ENCODE measurements at places on chromosomes 7 and 10. TPM values are rescaled to one million over a fixed set of nuclear protein-coding genes. Genes with fewer than 3 reads are reported as not detected.
A peak's percentile ranks its signal among the peaks of the same experiment; 100 is the strongest.

The HOXA4 gene
- 31.6 TPM for polyA plus RNA-seq

The POLL gene
- polyA plus RNA-seq, result 42.2 TPM

The DENND2A gene
- 34.2 TPM for polyA plus RNA-seq

The ZPBP gene
- 0.30 TPM for polyA plus RNA-seq

The BUD31 gene
- 105 TPM for polyA plus RNA-seq

The CFAP43 gene
- polyA plus RNA-seq, result 32.8 TPM

The PON2 gene
- 185 TPM for polyA plus RNA-seq

The SP8 gene
- polyA plus RNA-seq, result not detected

DNA sequence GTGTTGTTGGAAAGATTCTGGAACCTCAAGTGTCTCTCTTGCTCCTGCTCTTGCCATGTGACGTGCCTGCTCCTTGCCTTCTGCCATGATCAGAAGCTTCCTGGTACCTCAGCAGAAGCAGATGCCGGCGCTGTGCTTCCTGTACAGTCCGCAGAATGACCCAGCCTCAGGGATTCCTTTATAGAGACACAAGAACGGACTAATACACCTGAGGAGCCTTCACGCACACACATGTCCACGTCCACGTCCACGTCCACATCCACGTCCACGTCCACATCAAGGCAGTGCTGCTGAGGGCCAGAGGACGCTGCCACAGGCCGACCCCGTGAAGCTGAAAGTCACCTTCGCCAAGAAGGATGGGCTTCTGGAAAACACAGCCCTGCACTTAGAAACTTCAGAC is 190.1 kb downstream of the MAD1L1 start:
- no peak for DNase-seq

DNA sequence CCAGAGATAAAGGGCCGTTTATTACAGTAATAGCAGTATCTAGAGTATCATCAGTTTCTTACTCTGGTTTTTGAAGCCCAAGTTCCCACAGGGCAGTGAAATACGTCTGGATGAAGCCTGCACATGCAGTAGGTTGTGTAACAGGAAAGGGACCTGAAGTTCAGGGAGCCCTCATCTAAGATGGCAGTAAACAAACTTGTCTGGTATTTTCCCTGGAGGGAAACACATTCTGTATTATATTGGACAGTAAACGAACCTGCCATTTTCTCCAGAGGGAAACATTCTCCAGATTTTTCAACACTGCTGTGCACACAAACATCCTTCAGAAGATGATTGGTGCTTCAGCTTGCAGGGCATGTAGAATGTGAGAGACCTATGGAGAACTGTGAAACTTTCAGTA is 189.9 kb downstream of the TFEC start:
- no peak for DNase-seq

DNA sequence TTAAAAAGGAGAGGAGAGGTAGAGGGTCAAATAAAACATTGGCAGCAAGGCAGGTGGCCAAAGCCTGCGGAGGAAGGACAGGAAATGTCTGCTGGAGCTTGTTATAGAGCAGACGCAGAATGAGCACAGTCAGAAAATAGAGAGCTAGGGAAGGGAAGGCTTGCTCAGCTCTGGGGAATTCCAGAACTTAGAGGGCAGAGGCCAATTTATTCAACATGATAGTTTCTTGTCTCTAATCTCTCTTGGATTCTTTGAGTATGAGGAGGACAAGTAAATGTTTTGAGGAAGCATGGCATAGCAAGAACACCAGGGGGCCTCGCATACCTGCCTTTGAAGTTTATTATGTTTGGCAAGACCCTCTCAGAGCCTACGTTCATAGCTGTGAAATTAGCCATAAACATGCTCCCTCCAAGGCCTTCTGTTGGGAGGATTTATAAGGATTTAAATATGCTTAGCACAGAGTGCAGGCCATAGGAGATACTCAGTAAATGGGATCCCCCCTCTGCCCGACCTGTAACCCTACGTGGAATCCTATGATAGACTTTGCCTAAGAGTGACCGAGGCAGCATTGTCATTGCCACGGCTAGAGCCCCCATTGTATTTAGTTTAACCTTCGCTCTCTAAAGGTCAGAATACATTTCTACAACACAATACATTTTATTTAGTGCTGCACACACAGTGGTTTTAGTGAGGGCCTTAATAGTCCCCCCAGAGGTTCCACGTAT is 293.9 kb downstream of the CCDC3 start:
- peak; percentile 50 for DNase-seq

DNA sequence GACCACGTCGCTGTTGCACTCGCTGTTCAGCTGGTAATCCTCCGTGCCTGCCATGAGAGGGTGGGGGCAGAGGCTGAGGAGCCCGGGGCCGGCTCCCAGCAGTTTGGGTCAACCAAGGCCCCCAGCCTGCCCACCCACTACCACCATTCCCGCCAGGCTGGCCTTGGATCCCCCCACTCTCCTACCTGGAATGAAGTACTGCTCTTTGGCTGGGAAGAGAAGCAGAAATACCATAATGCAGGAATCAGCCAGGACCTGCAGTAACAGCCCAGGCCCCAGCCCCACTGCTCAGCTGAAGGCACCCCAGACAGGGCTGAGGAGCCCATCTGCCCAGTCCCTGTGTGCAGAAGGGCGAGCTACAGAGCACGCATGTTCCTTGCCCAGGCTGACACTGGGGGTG is 138.0 kb downstream of the SLIT1 start:
- no peak for DNase-seq

GRCh38 chr10:15632456-15633091 is 87.1 kb downstream of the ITGA8 start:
- DNase-seq, result no peak

GRCh38 chr10:69730251-69731156 is 71.2 kb upstream of the COL13A1 start:
- DNase-seq, result no peak

GRCh38 chr10:13019280-13019679 is 17.8 kb upstream of the CCDC3 start:
- DNase-seq, result no peak

DNA sequence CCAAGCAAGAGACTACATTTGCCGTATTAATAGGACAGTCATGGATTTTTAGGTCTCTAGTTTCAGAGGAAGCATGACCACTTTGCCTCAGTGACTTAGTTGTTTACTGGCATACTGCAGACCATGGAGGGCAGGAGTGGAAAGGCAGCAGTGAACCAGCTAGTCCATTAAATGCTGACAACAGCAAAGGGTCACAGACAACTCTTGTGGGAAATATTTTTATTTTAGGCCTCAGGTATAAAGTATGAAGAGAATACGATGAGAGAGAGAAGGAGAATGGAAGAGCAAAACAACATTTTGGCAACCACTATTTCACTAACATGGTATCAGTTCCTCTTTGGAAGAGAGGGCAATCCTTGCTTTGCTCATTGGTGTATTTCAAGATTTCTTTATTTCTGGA is 118.0 kb downstream of the RELN start:
- no peak for DNase-seq

- DNase-seq, result no peak
These were observed 31.4 kb downstream of the ZNF273 start for GRCh38 chr7:64934478-64934877.

DNA sequence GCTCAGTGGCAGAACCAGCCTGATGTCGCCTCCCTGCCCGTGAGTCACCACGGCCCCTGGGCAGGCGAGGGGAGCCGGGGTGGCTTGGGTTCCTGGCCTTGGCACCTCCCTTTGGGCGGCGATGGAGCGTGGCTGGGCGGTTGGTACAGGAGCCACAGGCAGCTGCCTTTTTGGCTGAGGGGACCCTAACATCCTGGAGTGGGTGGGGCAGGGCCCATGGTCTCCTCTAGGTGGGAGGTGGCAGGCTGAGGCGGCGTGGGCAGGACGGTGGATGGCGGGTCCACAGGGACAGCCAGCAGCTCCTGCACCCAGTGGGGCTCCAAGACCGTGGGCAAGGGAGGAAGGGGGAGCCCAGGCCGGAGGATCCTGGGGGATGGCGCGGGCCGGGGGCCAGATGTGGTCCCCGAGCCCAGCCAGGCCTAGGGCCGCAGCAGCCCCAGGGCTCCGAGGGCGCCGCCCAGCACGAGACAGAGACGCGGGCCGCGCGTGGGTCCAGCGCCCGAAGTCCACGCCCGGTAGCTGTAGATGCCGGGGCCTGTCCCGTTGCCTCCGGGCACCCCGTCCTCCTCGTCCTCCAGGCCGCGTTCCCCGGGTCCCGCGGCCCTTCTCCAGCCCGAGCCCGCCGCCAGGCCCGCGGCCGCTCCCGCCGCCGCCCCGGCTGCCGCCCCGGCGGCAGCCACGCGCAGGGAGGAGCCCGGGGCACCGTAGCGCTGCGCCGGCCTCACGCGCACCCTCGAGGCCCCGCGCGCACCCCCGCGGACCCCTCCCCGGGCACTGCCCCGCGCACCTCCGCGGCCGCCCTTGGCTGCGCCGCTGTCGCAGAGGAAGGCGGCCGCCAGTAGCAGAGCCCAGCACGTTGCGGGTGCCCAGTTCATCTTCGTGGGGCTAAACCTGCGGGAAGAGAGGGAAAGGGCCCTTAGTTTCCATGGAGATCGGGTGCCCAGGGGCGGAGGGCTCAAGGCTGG is 1.3 kb downstream of the SPRN start:
- peak; percentile 13 for DNase-seq

GRCh38 chr10:96225119-96225518 is 46.2 kb downstream of the BLNK start:
- DNase-seq, result no peak

DNA sequence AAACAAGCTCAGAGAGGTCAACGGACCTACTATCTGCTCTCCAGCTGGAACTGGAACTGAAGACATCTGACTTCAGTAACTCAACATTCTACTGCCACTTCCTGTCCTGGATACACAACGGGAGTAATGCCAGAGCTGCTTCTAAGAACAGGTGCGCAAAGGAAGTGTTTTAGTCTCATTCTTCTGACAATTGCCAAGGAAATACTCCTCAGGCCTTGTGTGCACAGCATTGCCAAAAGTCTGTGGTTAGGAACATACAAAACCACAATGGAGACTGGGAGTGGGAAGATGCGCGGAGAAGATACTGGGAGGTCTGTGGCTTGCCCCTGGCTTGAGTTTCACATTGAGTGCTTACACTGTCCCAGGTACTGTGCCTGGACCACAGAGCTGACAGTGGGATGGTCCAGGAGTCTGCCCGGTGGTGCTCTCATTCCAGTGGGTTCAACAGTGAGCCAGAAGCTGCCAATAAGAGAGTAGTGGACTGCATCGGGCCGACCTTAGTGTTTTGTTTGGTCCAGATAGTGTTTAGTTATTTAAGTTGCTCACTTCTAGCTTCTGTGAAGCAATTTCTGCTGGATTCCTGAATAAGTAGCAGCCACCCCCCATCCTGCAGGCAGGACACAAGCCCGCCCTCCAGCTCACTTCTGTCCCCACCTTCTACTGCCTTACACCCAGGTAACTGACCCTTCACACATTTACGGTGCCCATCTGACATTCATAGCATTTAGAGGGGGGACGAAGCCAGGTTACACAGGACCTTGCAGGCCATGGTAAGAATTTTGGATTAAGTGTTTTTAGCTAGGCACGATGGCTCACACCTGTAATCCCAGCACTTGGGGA is 10.3 kb downstream of the TBL2 start:
- no peak for DNase-seq

DNA sequence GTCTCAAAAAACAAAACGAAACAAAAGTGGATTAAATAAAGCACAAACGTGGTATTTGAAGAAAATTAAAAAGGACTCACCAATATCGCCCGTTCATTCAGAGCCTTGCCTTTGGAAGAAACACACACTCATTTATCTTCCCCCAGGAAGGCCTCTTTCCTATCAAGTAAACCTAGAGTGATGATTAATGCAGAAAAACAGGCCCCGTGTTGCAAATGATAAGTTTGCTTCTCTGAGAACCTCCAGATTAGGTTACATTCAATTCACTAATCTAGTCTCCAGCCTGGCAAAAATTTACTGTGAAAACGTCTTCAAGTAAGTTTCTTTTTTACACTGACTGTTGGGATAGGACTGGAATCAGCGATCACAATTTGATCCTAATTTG is 78.0 kb upstream of the C1GALT1 start:
- no peak for DNase-seq

- DNase-seq, result no peak
These were observed 126.7 kb upstream of the ZMIZ1 start for GRCh38 chr10:78942091-78942501.

- DNase-seq, result no peak
These were observed 1.7 kb downstream of the LBX1 start for GRCh38 chr10:101227429-101228152.

DNA sequence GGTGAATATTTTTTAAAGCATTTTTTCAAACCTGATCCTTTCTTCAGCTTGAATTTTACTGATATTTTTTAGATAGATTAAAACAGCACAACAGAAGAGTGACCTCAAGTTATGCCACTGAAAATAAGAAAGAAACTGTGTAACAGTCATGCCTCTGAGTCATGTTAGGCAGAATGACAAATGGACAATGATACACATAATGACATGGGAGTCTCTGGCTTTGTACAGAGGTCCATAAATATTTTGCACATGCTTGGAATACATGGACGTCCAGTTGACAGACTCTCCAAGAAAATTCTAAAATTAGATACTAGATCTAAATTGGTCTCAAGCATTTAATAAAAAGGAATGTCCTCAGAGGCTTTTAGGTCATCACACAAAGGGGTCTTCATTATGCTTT is 21.9 kb upstream of the SEMA3A start:
- no peak for DNase-seq

- DNase-seq, result no peak
These were observed 1.2 kb downstream of the OPN4 start for GRCh38 chr10:86655596-86655995.

GRCh38 chr10:102291221-102291905 is 46.0 kb downstream of the GBF1 start:
- no peak for DNase-seq

DNA sequence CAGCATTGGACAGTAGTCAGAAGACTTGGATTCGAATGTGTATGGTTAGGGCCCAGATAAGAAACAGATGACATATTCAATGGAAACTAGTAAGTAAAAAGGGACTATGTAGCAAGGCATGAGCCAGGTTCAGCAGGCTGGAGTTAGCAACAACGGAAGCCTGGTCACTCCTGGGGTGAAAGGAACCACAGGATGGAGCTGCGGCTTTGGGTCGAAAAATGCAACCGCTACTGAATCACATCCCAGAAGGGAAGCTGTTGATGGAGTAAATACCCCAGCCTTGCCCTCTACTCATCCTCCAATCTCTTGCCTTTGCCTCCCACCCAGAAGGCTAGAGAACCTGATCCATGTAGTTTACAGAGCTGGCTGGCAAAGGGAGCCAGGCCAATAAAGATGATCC is 37.5 kb upstream of the EGR2 start:
- DNase-seq, result no peak

DNA sequence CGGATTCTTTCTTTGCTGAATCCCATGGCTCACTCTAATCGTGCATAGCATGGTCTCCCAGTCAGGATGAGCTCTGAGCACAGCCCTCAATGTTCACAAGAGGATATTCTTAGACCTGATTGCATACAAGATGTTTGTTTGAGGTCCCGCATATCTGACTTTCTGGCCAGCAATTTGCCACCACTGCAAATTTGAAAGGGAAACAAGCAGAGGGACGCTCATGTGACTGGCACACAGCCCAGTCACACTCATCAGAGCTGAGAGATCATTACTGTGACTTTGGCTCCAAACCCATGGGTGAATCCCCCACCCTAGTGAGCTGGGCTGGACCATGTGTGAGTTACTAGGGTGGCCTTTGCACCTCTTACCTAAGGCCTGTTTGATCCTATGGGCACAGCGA is 9.9 kb downstream of the TAS2R41 start:
- no peak for DNase-seq

- no peak for DNase-seq
These were observed 2.1 kb upstream of the FOXP2 start for GRCh38 chr7:114412548-114412947.
